ENCODE measurements at places on chromosomes 7 and 10.

GRCh38 chr7:77553123-77553522 lies 16.0 kb downstream of the PTPN12 start:
- DNase-seq: no peak

GRCh38 chr7:71132127-71132376 lies at the start of gene GALNT17:
TSS of gene GALNT17 (plus strand) at chr7:71132144.
- no peak for DNase-seq

DNA sequence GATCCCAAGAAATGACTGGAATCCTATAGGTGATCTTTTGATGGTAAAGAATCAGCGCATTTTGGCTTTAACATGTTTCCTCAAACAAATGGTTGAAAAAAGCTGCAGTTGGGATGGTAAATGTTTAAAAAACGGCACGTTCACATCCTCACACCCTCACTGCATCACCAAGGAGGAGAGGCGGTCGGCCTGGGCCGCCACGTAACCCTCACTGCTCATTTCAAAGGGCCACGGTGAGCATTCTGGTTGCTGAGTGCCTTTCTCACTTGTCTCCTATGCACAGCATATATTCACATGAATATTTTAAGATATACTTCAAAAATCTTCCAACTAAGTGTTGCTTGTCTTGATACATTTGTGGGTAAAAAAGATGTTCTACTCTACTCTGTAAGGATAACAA lies 233.2 kb downstream of the DNAJB6 start:
- no peak for DNase-seq

DNA sequence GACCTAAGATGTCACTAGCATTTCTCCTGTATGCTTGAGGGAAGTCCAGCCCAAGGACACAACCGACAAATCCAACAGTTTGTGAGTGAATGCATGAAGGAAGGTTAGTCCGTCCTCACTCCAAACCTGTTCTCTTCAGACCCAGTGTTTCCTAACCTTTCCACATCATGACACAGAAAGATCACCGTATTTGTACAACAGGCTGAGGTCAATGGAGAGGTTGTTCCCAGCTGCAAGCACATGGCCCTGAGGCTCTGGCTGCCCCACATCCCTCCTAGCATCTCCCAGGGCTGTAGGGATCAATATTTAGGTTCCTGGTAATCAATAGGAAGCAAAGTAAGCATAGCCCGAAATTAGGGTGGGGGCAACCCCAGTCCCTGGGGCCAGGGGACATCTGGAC lies 227.9 kb downstream of the PLXNA4 start:
- DNase-seq: no peak

GRCh38 chr10:49610458-49611165 lies 502 bp downstream of the SLC18A3 start:
- no peak for DNase-seq

DNA sequence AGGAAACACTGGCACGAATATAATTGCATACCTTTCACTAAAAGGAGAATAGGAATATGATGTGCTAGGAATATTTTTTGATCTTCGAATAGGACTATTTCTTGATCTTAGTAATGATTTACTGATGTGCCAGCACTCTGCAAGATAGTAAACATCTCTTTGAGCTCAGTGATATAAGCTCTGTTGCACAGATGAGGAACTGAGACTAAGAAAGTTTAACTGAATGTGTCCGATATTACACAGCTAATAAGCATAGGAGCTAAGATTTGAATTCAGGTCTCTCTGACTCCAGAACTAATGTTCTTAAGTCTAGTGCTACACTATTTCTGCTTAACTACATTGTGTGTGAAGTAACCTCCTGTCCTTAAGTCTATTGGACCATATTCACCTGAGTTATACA lies 98.4 kb upstream of the PTPRZ1 start:
- no peak for DNase-seq

GRCh38 chr7:320297-320696 lies 30.3 kb downstream of the FOXL3 start:
- DNase-seq: no peak

DNA sequence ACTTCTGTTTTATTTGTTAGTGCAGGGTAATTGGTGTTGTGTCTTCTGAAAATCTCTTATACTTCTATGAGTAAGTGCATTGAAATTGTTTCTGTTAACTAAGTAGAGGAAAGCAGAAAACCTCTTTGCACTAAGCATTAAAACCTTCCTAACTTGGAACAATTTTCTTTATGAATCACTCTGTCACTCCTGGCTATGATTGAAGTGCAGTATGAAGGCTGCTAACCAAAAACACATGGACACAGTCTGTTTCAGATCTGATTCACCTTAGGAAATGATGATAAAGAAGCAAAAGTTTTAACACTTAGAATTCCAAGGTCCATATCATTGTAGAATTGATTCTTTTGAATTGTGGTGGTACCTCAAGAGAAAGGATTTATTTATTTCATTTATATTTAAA lies 41.9 kb downstream of the MET start:
- no peak for DNase-seq

DNA sequence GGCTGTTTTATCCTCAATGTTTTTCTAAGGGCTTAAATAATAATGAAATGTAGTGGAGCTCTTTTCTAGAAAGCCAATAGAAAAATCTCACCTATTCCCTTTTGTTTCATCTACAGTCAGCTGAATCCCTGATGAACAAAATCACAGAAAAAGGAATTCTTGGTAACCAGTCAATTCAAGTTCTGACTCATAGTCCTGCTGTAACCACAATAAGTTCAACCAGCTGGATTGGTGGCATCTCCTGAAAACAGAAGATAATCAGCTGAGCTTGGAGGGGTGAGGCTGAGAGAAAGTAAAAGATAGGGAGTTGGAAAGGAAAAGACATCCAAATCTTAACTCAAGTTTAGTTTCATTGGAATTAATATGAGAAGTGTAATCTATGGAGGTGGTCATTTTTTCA lies 772.1 kb downstream of the CCSER2 start:
- no peak for DNase-seq

GRCh38 chr10:1737222-1738061 lies at the start of gene ADARB2:
TSS of gene ADARB2 (minus strand) at chr10:1737525.
- DNase-seq: no peak

DNA sequence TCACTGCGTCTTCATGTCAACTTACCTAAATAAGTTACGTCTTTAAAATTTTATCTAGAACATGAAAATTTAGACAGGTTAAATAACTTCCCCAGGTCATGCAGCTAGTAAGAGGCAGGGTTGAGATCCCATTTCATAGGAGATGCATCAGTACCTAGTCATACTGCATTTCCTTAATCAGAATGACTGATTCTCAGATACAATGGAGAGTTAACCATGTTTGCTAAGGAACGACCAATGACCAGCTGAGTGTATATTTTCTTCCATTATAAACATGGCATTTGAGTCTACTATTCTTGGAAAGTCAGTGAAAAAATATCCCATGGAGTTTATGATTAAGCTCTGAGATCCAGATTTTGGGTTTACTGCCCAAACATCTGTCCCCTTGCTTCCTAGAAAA lies 39.6 kb downstream of the ENTPD1 start:
- DNase-seq: no peak

DNA sequence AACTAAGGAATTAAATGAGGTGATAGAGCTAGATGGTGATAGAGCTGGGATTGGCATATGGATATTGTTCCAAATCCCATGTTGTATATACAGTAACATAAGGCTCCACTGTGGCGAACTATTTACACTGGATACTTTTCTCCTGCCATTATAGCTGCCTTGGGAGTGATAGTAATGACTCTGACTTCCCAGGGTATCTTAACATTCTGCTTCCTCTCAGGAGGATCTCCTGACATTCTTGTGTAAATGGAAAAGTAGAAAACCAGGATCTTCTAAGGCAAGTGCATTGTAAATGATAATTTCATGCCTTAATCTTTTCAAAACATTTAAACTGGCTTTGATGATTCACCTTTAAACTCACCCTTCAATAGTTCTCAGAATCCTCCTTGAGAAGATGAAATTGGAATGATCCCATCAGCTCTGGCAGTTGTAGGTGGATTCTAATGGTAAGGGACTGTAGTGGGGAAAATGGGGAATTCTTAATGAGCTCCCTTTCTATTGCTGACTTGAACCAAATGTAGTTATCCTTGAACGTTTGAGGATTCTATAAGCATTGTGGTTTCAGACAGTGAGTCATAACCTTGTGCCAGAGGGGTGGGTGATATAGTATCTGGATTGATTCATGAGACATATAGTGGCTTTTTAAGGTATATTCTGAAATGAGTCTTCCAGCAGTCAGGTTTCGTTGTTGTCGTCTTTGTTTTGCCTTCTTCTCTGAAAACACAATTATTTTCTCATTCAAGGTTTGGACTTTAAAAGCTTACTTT lies 450.0 kb downstream of the SUGCT start:
- no peak for DNase-seq

GRCh38 chr7:1130021-1130990 lies 29.7 kb downstream of the ZFAND2A start:
- DNase-seq: no peak

DNA sequence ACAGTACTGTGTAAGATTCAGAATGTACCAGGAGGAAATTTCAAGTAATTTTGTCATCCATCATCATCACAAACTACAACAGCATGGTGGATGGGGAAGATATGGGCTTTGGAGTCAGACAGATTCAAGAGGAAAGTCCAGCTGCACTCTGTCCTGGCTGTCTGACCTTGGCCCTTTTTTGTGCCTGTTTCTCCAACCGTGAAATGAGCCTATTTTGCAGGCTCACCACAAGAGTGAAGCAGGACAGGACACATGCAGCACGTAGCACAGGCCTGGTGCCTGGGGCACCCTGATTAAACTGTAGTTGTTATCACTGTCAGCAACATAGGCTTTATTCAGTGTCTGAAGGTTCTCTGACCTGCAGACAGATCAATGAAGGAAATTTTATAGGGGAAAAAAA lies 37.6 kb downstream of the RHOBTB1 start:
- no peak for DNase-seq

- no peak for DNase-seq
Measured at GRCh38 chr10:51090190-51090589, 15.9 kb downstream of the PRKG1 start.

DNA sequence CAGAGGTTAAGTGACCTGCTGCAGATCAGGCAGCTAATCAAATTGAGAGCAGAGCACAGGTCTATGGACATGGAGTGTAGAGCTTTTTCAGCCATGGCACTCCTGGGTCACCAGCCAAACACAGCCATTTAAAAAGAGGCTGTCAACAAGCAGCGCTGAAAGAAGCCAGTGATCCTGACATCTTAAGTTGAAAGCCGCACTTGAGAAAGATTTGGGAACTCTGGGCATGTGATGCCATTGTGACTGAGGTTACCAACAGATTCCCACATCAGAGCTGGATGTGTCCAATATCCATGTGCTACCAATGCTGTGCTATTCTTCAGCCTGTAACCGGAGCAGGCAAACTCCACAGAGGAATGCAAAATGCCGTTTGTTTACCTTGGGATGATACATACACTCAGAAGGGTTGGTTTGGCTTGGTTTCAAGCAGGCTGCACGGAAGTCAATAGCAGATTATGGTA lies 56.2 kb upstream of the ABLIM1 start:
- no peak for DNase-seq

- DNase-seq: no peak
Measured at GRCh38 chr7:119967221-119967620, 305.8 kb upstream of the KCND2 start.

GRCh38 chr7:135147341-135147898 lies 452 bp upstream of the TMEM140 start:
- DNase-seq: no peak

DNA sequence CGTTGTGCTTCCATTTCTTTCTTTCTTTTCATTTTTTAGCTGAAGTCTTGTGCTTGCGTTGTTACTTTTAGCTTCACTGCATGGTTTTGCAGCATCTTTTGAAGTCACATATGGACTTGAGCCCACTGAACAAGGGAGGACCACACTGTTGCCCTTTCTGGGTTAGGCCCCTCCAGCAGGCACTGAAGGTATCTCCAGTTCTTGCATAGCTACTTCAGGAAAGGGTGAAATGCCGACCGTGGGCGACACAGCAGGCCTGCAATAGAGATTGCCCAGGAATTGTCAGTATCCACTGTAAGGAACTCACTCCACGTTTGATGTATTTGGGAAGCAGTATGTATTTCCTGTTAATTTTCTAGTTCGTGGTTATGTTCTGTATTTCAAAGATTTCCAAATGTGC lies 85.1 kb downstream of the WDR37 start:
- no peak for DNase-seq

DNA sequence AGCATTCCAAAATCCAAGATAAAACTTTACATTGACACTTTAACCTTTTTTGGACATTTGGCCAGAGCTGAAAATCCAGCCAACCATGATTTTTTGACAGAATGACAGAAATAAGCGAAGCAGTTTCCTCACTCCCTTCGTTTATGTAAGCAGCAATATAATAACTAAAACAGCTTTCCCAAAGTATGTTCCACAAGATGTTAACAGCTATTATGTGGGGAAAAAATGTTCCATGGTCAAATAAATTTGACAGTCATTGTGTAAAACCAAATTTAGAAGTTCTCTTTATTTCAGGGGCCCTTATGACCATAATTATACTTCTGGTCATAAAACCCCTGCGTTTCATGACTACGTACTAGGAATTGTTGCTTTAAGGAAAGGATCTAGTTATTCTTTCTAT lies 416.5 kb downstream of the MAGI2 start:
- DNase-seq: no peak

DNA sequence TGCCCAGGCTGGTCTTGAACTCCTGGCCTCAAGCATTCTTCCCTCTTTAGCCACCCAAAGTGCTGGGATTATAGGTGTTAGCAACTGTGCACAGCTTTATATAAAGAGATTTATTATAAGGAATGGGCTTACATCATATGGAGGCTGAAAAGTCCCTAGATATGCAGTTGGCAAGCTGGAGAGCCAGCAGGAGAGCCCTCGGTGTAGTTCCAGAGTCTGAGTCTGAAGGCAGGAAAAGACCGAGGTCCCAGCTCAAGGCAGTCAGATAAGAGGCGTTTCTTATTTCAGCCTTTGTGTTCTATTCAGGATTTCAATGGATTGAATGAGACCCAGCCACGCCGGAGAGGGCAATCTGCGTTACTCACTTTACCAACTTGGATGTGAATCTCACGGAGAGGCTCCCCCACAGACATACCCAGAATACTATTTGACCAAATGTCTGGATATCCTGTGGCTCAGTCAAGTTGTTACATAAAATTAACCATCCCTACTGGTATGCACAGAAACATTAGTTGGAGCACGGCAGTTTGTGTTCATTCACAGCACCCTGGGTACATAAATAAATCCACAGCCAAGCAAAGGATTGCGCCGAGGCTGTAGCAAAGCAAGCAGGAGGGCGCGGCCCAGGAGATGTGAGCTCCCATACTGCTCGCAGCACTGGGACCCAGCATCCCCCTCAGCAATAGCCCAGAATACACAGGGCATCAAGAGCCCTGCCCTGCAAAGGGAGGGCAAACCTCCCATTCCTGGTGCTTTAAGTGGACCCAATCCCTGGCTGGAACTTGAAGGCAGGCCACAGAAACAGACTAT lies 158.4 kb upstream of the ZNF32 start:
- no peak for DNase-seq

DNA sequence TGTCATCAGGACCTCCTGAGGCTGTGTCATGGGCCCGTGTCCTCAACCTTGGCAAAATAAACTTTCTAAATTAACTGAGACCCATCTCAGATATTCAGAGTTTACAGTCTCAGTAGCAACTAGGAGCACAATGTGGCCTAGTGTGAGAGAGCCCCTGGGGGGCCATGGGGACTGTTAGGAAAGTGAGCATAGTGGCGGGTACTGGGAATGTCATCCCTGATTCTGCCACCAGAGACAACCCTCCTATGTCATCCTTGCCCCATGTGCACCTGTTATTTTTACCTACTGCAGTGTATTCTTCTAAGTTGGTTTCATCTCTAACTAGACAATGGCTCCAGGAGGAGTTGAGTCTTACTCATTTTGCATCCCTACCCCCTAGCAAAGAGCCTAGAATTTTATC lies 78.6 kb downstream of the CCDC71L start:
- no peak for DNase-seq

- DNase-seq: no peak
Measured at GRCh38 chr10:62511238-62511637, 137.1 kb downstream of the ZNF365 start.

Measured in activated CD8-positive, alpha-beta memory T cell treated with anti-CD3 and anti-CD28 coated beads for 48 hours (primary cell).